ENCODE measurements at places on chromosomes 6 and 20.

- DNase-seq, result no peak
These were observed 16.1 kb upstream of the TNFAIP3 start for GRCh38 chr6:137850816-137851602.

GRCh38 chr6:64214373-64214772 lies 578.8 kb downstream of the PHF3 start:
- no peak for DNase-seq

DNA sequence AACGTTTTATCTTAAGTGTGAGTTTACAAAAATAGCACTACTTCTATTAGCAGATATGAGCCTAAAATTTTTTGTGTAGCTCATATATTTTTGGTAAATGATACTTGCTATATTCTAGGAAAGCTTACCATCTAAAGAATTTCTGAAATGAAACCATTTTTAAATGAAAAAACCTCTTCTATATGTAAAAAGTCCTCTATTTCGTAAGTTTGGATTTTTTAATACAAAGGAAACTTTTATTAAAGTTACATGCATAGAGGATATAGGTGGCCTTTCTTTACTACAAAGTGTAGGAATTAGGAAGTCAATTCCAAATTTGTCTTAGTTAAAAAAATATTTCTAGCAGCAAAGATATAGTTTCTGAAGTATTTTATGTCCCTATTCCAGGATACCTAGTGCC lies 18.8 kb downstream of the EFHC1 start:
- DNase-seq, result no peak

DNA sequence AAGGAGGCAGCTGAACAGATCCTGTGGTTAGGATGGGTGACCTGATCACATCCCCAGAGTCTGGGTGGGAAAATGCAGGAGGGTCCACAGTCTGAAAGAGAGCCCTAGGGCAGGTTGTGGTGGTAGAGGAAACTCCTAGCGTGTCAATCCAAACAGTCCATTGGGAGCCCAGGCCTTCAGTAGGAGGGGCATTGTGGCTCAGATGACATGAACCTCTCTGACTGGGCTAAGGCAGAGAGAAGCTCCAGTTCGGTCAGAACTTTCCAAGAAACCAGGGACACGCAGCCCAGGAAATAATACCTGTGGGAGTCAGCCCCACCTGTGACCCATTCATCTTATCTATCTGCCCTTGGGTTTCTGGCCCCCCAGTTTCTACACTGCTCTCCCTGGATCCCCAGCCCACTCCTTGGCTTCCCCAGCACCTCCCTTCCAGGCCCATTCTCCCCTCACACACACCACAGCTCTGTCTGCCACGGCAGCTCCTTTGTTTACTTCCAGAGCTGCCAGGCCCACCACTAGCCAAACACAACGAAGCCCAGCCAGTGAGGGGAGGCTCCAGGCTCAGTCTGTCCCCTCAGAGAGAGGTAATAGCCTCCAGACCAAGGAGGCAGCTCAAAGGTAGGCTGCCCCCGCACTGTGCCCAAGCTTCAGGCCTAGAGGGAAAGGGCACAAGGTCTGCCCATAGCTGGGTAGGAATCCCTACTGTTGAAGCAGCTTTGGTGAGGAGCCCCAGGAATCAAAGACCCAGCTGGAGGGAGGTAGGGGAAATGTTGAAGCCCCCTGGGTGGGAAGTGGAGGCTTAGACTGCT lies 6.2 kb downstream of the GDF5 start:
- no peak for DNase-seq

DNA sequence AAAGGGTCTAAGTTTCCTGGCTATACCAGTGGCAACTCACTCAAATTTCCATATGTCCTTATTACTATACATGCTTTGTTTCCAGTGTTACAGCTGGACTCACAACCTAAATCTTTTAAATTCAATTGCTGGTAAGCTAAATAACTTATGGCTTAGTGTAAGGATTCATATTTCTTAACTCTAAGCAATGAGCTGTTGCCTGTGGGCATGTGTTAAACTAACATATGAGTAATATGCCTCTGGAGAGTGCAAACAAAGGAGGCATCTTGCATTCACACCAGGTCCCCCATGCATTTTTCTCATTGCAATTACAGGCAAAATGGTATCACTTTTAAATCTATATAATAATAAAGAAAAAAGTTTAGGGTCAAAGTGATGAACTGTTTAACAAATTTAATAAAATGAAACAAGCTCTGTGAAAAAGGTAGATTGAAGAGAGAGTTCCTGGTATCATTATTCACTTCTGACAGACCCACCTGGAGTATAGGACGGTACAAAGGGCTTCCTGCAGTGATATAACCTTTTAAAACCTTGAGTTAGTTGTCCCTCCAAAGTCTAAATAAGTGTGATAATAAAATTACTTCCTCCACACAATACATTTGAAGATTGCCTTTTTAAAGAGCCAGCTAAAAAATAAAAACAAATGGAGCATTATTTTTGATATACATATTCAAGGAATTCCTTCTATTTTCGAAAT lies 57.6 kb upstream of the HMGCLL1 start:
- DNase-seq, result no peak

DNA sequence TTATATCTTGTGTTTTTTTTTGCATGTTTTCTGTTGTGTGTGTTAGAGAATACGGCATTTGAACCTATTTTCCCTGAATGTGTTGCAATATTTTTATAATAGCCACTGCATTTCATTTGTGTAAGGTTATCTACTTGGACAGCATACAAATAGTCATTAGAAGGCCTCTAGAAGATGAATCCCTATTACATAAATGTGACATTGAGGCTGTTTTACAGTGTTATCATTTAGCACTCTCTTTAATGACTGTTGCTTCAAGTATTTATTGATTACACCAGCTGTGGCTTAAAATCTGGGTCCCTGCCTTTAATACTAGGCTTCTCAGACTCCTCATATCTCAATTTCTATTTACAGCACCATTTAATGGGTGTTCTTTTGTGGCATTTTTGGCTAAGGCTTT lies 465.8 kb downstream of the FRK start:
- DNase-seq, result no peak

- DNase-seq, result no peak
These were observed 132.4 kb downstream of the MACROD2 start for GRCh38 chr20:14127514-14128223.

DNA sequence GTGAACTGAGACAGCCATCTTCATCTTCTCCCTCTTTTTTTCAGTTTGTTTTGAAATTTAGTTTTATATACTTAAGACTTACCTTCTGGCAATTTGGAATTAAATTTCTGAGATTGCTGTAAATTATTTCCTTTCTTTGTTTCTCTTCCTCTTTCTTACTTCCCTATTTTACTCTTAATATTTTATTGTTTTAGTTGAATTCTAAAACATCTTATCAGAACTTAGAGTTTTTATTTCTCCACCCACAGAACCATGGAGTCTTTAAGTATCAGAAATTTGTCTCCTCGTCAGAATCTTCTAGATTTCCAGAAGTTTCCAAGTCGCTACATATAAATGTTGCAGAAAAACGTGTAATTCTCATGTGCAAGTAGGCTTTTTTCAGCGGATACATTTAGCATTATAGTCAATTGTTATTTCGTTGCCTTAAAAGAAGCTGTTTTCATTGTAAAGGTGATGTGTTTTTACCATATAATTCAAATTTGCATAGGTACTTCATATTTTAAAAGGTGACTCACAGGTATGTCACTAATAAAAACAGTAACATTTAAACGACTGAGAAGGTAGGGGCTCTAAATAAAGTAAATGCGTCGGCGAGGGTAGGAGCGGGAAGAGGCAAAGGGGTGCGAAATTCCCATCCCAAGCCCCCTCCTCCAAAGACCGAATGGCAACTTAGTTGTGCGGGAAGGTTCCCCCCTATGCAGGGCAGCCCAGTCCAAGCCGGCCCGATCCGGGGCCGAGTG lies 866 bp upstream of the MYO6 start:
- DNase-seq, result no peak

GRCh38 chr6:168799067-168799466 lies 358.1 kb downstream of the SMOC2 start:
- DNase-seq, result no peak

DNA sequence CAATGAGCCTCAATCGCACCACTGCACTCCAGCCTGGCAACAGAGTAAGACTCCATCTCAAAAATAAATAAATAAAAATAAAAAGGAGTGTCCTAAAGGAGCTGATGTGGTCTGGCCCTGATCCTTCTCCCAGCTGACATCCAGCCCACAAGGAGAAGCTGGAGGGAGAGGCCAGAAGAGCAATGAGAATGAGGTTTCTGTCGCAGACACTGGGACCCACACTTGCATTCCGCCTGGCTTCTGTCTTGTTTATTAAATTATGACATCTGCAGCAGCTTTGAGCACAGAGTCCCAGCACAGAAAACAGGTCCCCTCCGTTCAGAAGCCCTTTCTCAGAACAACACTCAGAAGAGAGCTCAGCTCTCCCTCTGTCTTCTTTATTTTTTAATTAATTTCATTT lies 10.3 kb upstream of the E2F1 start:
- no peak for DNase-seq

DNA sequence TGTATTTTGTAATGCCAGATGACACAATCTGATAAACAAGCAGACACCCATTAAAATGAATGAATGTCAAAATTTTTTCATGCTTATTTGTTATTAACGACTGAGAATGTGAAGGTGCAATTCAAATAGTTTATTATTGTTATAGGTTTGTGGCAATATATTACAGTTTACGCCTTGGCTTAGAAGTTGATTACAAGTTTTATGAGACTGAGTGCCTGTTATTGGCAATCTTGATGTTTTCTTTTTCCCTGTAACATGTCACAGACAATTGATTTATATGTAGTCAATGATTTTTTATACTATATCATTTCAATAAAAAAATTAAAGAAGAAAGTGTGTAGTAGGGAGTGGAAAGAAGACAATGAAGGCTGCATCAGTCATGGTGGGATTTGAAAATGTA lies 144.1 kb upstream of the EEF1E1 start:
- no peak for DNase-seq

DNA sequence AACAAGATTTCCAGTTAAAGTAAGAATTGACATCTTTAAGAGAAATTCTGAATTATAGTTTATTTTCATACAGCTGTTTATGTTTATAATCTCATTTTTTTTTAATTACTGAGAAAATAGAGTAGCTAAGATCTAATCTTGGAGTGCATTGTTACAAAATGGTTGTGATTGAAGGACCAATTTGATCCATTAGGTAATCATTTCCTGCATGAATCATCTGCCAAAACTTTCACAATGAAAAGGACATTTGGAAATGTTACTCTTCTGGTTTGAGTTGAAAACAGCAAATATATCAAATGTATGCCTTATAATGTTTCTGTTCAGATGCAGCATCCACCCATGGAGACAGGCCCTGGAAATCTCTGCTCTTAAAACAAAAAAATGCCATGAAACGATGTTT lies 19.0 kb downstream of the TUBB2A start:
- no peak for DNase-seq

GRCh38 chr6:106557837-106558236 lies 71.5 kb downstream of the RTN4IP1 start:
- no peak for DNase-seq

DNA sequence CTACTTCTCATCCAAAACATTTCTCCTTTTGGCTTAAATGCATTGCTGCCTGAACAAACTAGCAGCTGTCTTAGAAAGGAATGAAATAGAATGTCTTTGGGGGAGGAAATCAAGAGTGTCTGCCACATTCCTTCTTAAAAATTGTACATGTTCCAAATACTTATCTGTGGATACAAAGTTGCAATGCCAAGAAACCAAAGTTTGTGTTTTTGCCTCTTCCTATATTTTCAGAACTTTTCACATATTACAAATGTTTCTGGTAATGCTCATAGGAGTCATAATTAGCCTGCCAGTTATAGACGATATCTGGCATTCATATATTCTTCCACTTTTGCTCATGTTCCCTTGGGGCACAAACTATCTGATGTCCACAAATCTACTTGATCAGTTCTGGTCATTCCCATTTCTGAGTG lies 165.5 kb upstream of the BMP5 start:
- DNase-seq, result no peak

- DNase-seq, result no peak
These were observed 21.8 kb upstream of the NAA20 start for GRCh38 chr20:19995220-19995863.

GRCh38 chr6:5315881-5316280 lies 54.6 kb downstream of the FARS2 start:
- DNase-seq, result no peak

DNA sequence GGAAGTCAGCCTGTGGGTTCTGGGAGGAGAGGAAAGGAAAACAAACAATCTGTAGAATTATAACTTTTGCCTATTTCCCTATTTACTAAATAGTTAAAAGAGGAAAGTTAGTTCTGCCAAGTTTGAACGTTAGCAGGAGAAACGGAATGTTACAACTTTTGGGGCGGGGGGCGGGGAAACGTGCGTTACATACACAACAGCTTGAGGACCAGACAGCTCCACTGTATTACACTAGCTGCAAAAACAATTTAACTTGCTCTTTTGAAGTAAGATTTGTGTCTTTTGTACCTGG lies 498 bp upstream of the PRDM1 start:
- DNase-seq, result no peak

GRCh38 chr20:1894951-1895673 lies at the start of gene SIRPA:
Gene SIRPA (plus strand): TSS chr20:1895407. CDS start chr20:1895448, 41 bp downstream.
- no peak for DNase-seq

DNA sequence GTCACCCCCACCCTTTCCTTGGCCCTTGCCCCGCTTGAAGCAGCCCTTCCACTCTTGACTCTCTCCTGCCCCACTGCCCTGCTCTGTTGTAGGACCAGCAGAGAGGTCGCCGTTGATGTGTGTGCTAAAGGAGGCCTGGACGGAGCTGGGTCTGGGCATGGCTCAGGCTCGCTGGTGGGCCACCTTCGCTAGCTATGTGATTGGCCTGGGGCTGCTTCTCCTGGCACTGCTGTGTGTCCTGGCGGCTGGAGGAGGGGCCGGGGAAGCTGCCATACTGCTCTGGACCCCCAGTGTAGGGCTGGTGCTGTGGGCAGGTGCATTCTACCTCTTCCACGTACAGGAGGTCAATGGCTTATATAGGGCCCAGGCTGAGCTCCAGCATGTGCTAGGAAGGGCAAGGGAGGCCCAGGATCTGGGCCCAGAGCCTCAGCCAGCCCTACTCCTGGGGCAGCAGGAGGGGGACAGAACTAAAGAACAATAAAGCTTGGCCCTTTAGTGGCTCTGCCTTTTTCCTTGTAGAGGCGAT lies 3.0 kb downstream of the SMPD2 start:
- no peak for DNase-seq

- DNase-seq, result no peak
These were observed 72.2 kb downstream of the RPP40 start for GRCh38 chr6:4931530-4932227.

DNA sequence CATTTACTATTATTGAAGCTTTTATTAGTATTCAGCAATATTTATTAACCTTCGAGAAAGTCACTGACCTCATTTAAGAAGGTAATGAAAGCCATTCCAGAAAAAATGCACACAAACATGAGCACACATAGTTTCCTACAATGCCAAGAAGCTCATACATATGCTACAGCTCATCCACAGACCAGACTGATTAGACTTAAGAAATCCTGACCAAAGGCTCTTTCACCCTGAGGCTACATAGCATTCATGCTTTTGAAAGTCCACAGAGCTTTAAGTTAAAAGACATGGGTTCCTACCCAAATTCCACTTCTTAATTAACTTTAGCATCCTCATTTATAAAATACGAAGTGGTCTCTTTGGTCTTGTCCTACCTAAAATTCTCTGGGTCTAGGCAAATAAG lies 430.4 kb downstream of the TBC1D32 start:
- no peak for DNase-seq

DNA sequence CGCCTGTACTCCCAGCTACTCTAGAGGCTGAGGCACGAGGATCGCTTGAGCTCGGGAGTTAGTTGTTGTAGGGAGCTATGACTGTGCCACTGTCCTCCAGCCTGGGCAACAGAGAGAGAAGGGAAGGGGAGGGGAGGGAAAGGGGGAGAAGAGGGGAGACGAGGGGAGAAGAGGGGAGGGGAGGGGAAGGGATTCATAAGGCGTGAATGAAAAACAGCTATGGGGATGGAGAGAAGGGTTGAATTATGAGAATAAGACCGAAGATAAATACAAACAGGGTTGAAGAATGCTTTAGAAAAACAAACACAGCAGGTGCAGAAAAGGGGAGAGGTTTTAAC lies 106.0 kb downstream of the TRIM27 start:
- DNase-seq, result no peak

All from activated CD8-positive, alpha-beta memory T cell treated with anti-CD3 and anti-CD28 coated beads for 1 hour (primary cell).